Large intestine (tissue), 12 donors: ENCODE measurements at places on chromosomes 3 and 15.

DNA sequence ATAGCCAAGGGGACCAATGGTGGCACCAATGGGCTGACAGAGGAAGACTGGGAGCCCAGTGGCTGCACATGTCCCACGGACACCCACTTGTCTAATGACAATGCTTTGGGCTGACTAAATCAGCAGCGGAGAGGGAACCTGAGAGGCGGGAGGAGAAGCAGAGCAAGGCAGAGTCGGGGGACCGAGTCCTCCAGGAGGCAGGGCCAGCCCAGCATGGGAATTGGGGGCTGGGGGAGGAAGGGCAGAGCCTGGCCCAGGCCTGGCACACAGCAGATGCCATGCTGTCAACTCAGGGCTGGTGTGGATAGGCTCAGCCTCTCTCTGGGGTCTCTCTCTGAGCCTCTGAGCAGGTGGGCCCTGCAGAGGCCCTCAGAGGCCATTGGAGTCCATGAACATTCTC is 78.4 kb upstream of the KLF13 start:
- DNase-seq: no peak

DNA sequence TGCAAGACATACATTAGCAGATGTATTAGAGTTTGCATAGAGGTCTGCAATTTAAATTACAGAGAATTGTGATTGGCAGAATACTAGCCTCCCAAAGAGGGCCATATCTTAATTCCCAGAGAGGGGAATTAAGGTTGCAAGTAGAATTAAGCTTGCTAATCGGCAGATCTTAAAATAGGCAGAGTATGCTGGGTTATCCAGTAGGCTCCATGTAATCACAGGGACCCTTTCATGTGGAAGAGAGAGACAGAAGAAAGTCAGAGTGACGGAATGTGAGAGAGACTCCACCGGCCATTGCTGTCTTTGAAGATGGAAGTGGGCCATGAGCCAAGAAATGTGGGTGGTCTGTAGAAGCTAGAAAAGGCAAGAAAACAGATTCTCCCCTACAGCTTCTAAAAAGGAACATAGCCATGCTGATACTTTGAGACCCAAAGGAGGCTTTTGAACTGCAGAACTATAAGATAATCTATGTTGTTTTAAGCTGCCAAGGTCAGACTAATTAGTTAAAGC is 38.8 kb downstream of the IMPG2 start:
- DNase-seq: no peak

DNA sequence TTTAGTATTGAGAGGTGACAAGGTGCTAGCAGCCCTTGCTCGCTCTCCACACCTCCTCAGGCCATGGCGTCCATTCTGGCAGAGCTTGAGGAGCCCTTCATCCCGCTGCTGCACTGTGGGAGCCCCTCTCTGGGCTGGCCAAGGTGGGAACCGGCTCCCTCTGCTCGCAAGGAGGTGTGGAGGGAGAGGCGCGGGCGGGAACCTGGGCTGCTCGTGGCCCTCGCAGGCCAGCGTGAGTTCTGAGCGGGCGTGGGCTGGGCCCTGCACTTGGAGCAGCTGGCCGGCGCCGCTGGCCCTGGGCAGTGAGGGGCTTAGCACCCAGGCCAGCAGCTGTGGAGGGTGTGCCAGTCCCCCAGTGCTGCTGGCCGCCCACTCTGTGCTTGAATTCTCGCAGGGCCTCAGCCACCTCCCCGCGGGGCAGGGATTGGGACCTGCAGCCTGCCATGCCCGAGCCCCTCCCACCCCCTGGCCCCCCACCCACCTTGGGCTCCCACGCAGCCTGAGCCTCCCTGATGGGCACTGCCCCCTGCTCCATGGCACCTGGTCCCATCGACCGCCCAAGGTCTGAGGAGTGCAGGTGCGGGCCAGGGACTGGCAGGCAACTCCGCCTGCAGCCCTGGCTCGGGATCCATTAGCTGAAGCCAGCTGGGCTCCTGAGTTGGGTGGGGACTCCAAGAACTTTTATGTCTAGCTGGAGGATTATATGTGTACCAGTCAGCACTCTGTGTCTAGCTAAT is 785.2 kb downstream of the DIPK2A start:
- no peak for DNase-seq

- peak; percentile 71 for DNase-seq
Observed at GRCh38 chr3:65963787-65964677, 74.7 kb downstream of the MAGI1 start.

- no peak for DNase-seq
Observed at GRCh38 chr3:7204848-7205156, 343.9 kb downstream of the GRM7 start.

- no peak for DNase-seq
Observed at GRCh38 chr3:64467255-64467944, 220.4 kb downstream of the ADAMTS9 start.

GRCh38 chr15:23566651-23567050 is 1.2 kb downstream of the MKRN3 start:
- DNase-seq: no peak

- DNase-seq: no peak
Observed at GRCh38 chr3:87997966-87998365, 60.8 kb downstream of the CGGBP1 start.

GRCh38 chr3:113983544-113983943 is 35.7 kb downstream of the ZDHHC23 start:
- no peak for DNase-seq

DNA sequence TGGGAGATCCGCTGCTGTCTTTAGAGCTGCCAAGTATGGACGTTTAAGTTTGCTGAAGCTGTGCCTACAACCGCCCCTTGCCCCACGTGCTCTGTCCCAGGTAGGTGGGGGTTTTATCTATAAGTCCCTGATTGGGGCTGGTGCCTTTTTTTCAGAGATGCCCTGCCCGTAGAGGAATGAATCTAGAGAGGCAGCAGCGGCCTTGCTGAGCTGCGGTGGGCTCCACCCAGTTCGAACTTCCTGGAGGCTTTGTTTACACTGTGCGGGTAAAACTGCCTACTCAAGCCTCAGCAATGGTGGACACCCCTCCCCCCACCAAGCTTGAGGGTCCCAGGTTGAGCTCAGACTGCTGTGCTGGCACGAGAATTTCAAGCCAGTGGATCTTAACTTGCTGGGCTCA is 83.4 kb upstream of the FGF7 start:
- DNase-seq: no peak

DNA sequence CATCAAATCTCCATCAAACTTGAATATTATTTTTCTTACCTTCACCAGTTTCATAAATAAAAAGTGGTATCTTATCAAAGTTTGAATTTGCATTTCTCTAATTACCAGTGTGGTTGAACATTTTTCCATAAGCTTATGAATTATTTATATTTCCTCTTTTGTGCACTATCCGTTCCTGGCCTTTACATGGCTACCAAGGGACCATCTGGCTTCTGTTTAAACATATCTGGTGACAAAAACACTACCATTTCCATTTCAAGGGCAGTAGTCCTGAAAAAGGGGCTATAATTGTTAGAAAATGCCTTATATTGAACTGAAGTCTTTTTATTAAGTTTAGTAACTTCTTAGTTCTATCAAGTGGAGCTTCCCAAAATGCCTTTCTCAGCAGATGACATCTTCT is 44.3 kb upstream of the TM4SF4 start:
- no peak for DNase-seq

GRCh38 chr3:133509488-133509887 is 64.0 kb upstream of the CDV3 start:
- DNase-seq: no peak

DNA sequence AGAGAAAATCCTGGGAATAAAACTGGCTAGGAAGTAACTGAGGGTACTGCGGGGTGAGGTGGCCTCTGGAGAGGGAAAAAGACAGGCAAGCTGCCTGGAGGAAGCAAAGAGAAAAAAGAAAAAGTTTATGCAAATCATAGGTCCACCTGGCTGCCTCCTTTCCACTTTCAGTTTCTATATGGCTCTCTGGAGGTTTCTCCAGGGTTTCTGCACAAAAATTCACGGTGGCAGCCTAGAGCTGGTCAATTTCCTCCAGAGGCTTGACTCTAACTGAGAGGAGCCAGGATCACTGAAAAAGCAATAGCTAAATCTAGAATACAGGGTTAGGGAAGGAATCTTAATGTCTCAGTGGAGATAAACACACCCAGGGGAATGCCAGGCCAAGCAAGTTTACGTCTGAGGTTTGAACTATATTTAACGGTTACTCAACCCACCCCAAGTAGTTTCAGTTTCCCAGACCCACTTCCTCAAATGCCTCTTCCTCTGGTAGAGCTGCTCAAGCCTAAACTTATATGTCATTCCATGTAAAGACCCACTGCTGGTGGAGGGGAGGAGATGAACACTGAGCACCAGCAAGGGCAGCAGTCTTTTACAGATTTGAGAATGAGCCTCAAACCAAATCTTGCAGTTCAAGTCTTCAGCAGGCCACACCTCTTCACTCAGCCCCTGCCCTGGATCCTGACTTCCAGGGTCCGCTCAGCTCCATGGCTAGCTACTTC is 5.7 kb downstream of the LYSMD2 start:
- peak; percentile 83 for DNase-seq

DNA sequence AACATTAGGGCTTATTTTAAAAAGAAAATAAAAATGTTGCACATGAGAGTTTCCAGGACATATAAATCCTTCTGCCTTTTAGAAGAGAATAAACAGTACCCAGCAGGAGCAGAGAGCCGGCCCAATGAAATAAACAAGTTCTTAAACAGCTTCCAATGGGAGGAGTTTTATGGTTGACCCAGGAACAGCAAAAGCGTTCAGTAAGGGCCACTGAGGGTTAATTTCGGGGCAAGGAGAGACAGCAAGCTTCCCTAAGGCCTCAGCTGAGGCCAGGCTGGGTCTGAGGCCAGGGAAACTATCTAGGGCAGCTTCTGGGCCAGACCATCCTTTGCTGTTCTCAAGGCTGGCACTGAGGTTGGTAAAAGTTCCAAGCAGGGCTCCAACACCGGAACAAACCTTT is 3.4 kb downstream of the PDZRN3 start:
- DNase-seq: no peak

GRCh38 chr15:60251300-60252070 is 146.3 kb downstream of the ANXA2 start:
- no peak for DNase-seq

GRCh38 chr15:41873711-41874110 is 20.1 kb downstream of the SPTBN5 start:
- no peak for DNase-seq

DNA sequence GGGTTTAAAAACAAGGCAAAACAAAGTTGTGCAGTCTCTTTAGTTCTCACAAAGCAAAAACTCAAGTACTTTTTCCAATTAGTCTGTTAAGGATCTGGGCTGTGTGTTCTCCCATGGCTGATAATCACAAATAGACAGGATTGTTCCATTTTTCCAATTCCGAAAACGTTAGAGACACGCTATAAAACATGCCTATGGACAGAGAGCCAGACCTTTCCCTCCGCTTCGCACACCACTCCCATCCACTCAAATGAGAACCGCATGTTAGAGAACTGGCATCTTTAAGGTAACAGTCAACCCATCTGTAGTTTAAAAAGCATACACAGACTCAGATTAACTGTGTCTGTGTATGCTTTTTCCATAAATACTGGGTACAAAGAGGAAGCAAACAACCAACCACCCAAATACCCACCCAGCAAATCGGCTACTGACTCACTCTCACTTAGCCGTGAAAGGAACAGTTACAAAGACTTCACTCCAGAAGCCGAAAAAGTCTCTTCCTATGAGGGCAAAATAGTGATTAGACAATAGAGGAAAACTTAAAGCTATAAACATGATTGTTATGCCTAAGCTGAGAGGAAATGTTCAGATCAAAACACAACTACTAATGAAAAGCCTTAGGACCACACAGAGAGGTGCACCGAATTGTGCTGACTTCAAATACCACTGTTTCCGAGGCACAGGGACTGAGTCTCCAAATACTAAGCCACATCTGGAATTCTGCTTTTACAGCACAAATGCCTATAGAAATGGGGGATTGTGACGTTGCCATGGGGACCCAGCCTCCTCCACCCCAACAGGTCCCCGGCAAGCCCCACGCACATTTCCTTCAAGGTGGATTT is 36.1 kb downstream of the IL17RD start:
- DNase-seq: no peak

GRCh38 chr3:23368731-23369130 is 165.6 kb downstream of the UBE2E2 start:
- DNase-seq: no peak

- DNase-seq: no peak
Observed at GRCh38 chr3:105686278-105686897, 182.4 kb downstream of the CBLB start.

GRCh38 chr3:83513677-83514076 is 1445.1 kb upstream of the CADM2 start:
- DNase-seq: no peak

GRCh38 chr3:86949850-86950249 is 41.1 kb downstream of the VGLL3 start:
- DNase-seq: no peak

- no peak for DNase-seq
Observed at GRCh38 chr3:65096110-65096745, 408.4 kb upstream of the ADAMTS9 start.

DNA sequence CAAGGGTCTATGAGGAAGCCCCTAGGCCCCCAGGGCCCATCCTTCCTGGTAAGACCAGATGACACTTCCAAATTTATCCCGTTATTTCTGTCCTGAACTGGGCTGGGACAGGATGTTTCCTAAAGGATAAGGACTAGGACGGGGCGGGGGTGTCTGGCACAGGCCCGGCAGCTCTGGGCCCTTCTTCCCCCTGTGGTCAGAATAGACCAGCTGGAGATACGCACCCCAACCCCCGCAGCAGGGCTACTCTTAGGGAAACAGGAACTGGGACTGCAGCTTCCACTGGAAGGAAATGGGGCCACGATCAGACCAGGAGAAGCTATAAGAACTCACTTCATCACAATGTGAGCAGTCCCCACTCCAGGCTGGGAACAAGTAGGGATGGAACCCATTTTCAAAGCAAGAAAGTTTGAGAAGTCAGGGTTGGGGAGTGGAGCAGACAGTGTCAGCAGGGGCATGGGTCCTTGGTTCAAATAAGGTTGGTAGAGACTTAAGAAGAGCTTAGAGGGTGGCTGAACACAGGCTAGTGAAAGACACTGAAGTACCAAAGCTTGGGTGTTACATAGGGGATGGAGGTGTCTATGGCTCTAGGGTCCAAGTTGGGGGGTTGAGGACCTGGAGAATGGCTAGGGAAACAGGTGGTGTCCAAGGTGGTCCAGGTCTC is 1.1 kb downstream of the NCKIPSD start:
- no peak for DNase-seq

- DNase-seq: no peak
Observed at GRCh38 chr3:125166599-125167136, 45.9 kb downstream of the SLC12A8 start.

DNA sequence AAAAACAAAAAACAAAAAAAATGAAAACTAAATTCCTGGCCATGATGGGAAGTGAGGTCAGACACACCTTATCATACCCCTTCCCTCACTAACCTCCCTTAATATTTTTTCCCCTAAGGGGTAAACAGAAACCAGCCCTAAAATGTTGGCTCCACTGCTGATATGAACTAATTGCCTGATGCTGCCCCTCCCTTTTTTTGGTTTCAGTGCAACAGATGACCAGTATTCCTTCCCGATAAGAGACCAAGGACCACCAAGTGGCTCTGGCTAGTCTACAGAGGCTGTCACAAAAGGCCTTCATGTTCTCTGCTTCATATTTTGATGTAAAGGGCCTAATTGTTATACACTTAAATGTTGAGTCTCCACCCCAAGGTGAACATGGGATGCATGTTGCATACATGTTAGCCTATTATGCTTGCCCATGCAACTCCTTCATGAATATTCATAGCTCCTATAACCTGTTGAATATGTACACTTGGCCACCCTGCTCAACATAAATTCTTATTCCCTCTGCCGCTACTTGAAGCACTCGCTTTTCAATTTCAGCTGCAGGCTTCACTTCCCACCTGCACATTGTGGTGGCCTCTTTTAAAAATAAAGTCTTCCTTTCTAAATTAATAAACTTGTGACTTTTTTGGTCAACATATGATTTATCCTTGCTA is 12.3 kb upstream of the STAC start:
- no peak for DNase-seq

GRCh38 chr15:61500951-61501620 is 272.0 kb upstream of the RORA start:
- DNase-seq: no peak
